Cortex of kidney (tissue), 1 donor: ENCODE measurements at places on chromosomes 5 and 9.

DNA sequence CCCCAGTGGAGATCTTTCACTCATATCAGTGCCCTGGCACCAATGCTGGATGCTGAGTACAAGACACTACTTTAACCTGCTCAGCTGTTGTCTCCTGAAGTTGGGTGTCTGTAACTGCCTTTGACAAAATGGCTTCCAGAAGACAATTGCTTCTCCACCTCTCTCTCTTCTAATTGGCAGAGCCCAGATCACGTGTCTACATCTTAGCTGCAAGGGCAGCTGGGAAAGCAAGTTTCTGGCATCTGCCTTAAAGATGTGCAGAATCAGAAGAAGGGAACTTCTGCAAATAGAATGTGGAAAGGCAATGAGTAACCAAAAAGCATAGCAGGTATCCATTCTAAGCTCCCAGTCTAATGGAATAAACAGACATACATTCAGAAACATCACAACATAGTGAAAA, 81.1 kb downstream of the PDZD2 start:
- no peak for DNase-seq

GRCh38 chr5:51961154-51961562, 577.9 kb downstream of the ISL1 start:
- DNase-seq, result no peak

GRCh38 chr9:16425562-16426231, 444.8 kb downstream of the BNC2 start:
- DNase-seq, result no peak

GRCh38 chr9:104386425-104387069, 117.5 kb upstream of the OR13F1 start:
- DNase-seq, result no peak

DNA sequence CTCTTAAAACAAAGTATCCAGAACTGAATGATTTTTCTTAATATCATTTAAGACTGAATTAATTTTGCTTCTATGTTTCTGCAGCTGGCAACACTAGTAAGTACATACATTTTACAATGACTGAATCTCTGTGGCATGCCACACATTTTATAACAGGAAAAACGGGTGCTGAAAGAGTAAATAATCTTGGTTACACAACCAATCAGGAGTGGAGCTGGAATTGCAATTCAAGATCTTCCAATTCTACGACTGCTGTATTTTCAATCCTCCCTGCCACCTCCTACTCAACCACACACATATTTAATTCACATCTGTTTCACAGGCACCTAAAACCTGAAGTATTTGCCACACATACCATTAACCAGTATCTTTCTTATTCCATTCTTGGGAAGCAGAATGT, 52.7 kb upstream of the NR5A1 start:
- no peak for DNase-seq

- no peak for DNase-seq
These were observed 110.8 kb downstream of the FBXL17 start for GRCh38 chr5:108271127-108271526.

DNA sequence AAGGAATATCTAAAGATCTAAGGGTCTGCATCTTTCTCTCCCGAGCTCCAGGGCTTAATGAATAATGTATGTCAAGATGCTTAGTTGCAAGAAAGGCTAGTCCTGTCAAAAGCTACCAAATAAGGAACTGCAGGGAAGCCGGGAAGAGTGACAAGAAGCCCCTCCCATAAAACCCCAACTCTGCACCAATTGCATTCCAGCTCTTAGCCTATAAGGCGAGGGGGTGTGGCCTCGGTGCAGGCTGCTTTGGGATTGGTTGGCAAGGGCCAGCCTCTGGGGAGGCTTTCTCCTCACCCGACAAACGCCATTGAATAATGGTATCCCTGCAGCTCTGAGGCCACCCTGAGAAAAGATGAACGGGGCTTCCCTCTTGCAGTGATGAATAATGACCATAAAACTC, 416.9 kb downstream of the RAB3C start:
- no peak for DNase-seq
